ENCODE measurements at places on chromosomes 12 and 14. TPM values are rescaled to one million over a fixed set of nuclear protein-coding genes. Genes with fewer than 3 reads are reported as not detected.

DNA sequence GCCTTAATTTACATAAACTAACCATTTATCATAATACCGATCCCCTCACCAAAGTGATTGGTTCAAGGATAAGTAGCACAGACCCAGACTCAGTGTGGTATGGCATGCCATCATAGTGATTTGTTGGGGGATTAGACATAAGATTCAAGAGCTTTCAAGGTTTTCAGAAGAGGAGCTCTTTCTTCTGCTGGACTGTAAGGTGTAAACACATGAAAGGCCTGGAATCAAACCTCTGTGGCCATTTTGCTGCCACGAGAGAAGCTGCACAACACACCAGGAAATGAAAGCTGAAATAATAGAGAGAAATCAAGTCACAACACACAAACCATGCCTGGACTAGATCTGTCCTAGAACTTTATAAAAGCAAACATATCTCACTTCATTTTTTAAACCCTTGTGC is 30.8 kb downstream of the BTG1 start:
- DNase-seq: no peak

Gene CABP1
- total RNA-seq: 2.5 TPM

DNA sequence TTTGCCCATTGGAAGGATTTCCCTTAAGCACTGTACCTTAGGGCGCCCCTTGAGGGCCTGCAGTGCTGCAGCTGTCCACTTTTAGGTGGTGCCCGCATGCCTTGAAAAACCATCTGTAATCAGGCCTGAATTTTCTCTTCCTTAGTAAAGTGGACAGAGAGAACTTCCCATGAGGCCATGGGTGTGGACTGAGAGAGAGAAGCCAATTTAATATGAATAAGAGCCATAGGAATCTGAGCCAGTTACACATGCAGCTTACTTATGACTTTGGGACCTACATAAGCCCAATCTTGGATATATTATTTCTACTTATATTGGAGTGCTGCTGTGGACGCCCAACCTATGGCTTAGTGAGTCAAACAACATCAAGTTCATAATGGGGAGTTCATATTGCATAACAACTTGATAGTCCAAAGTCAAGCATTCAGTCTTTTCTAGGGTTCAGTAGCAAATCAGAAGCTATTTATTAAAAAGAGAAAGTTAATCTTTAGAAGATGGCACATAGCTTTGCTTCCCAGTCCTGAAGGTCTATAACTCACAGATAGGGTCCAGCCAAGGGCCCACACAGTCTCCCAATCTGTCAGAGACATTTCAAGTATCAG is 11.1 kb upstream of the ETV6 start:
- no peak for DNase-seq

Gene HOXC13
- not detected for total RNA-seq

DNA sequence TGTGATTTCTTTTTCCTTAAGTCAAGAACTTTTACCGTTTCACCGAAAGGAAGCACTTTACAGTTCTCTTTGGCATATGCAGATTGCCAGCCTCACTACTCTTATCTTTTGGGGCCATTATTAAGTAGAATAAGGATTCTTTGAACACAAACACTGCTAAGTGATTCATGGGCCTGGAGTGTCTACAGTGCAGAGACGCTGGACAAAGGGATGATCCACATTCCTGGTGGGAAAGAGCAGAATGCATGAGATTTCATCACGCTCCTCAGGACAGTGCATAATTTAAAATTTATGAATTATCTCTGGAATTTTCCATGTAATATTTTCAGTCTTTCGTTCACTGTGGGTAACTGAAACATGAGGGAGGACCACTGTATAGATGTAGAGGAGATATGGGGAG is 90.2 kb downstream of the TTLL5 start:
- DNase-seq: no peak

Gene CCDC175
- not detected for total RNA-seq

Gene KLHL33
- 0.68 TPM for total RNA-seq

DNA sequence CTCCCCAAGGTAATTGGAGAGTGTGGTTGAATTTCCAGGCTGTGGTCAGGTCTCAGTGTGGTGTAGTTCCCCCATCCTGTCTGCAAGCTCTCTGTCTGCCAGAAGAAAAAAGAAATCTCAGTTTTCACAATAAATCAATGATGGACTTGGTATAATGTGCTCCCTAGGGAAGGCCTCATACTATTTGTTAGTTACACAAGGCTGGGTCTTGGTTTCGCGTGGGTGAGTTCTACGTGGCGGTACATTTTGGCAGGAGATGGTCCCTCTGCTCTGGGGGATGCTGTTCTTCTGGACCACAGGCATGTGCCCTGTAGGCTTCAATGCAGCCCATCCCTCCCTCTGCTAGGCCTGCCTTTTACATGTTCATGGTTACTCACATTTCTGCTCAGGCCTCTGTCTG is 206.4 kb upstream of the PELI2 start:
- DNase-seq: no peak

DNA sequence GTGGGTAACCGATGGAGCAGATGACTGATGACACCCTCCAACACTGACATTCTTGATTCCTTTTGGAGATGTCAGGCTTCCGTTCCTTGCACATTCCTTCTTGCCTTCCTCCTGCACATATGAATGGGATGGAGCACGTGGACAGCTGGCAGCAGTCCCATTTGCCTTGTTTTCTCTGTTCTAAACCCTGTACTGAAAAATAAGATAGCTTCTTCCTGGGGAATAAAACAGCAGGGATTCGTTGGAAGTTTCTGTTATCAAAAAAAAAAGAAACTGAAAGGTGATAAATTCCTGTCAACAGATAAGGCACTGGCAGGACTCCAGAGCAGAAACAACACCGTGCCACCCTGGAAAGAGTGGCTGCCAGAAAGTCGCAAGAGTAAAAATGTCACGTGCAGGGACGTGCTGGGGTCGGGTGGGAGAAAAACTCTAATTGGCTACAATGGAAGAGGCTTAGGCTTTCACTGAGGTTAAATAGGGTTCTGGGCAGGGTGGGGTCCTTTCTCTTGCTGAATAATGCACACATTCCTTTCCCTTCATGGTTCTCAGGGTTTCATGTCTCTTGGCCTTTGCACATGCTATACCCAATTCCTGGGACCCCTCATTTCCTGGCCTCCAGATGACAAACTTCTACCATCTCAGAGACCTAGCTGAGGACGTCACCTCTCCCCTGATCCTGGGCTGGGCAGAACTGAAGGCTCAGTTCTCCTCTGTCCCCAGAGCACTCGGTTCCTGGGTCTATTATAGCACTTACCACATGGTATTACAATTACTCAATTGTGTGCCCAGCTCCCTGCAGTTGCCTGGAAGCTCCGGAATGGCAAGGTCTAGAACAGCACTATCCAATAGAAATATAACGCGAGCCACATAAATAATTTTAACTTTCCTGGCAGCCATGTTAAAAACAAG is 7.0 kb upstream of the NUAK1 start:
- peak; percentile 75 for DNase-seq

Gene NTN4
- 96.1 TPM for total RNA-seq

- DNase-seq: no peak
Measured at GRCh38 chr14:20485900-20486299, 16.7 kb downstream of the PNP start.

GRCh38 chr14:75147423-75148071 is 20.7 kb upstream of the NEK9 start:
- DNase-seq: peak; percentile 91

Gene PELI2
- 4.5 TPM for total RNA-seq

DNA sequence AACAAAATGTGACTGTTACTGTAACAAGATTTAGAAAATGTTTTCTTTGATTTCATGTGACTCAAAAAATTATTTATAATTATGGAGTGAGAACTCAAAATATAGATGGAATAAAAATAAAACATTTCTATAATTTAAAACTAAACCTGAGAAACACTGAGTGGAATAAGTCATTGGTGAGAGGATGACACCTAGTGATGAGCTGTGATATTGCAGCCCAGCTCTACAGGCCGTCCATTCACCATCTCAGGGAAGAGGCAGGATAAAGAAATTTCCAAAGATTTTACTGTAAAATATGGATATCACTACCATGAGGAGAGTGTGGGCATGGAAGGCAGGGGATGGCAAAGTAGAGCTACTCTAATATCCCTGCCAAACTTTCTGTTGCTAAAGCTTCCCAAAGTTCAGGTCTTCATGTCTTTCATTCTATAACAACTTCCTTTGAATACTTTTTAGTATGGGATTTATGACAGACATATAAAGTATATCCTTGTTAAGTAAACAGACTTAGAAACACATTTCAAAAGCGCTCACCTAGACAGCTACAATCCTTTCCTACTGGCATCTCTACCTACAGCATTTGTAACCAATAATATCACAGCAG is 308.0 kb downstream of the ITPR2 start:
- no peak for DNase-seq

Gene CLSTN3
- total RNA-seq: 10.8 TPM

GRCh38 chr14:88154926-88155325 is 150.0 kb downstream of the GPR65 start:
- no peak for DNase-seq

Gene RNASE9
- total RNA-seq: not detected

DNA sequence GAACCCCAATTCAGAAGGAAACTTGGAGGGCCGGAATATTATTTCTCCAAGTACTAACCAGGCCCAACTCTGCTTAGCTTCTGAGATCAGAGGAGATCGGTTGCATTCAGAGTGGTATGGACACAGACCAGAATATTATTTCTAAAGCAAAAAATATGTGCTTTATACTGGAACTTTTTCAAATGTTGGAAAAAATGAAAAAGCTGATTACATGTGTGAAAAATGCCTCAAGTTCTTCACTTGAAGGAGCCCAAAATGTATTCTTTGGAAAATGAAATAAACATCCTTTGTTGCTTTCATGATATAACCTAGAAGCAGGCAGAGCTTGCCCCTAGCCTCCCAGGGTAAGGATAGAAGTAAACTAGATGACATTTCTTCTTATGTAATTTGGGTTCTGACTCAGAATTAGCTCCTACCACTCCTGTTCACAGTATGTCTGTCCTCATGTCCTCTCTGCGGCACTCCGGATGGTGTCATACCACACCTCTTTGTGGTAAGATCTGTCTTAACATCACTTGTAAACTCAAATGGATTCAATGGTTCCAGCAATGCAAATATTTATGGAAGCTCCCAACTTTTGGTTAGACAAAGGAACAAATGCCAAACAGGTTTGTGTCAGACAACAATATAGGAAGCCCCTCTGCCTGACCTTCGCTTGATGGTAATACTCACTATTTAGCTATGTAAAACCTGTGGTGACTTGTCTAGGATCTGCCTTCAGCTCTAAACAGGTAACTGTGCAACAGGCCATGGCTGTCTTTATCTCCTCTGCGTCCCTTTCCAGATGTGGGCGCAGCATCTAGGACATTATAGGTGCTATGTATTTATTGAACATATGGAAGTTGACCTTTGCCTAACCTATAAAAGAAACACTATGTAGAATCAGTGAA is 178.5 kb downstream of the SSPN start:
- no peak for DNase-seq

- DNase-seq: no peak
Measured at GRCh38 chr14:37709419-37710195, 114.2 kb downstream of the TTC6 start.

DNA sequence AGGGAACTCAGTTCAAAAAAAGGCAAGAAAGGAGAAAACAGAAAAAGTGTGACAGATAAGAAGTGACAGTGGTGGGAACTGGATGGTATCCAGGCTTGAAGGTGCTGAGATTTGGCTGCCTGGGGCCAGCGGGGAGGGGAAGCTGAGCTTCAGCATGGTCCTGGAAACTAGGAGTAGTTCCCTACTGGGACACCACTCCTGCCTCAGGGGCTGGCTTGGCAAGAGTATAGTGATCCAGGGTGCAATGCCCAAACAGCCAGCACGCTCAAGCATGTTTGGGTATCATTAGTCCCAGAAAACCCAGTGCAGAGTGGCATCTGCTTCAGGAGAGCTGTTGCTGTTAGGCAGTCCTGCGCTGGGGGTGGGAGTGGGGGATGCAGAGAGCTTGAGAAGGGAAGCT is 49.5 kb upstream of the KTN1 start:
- DNase-seq: no peak

GRCh38 chr14:68397371-68397811 is 395.5 kb downstream of the ZFP36L1 start:
- DNase-seq: peak; percentile 65

DNA sequence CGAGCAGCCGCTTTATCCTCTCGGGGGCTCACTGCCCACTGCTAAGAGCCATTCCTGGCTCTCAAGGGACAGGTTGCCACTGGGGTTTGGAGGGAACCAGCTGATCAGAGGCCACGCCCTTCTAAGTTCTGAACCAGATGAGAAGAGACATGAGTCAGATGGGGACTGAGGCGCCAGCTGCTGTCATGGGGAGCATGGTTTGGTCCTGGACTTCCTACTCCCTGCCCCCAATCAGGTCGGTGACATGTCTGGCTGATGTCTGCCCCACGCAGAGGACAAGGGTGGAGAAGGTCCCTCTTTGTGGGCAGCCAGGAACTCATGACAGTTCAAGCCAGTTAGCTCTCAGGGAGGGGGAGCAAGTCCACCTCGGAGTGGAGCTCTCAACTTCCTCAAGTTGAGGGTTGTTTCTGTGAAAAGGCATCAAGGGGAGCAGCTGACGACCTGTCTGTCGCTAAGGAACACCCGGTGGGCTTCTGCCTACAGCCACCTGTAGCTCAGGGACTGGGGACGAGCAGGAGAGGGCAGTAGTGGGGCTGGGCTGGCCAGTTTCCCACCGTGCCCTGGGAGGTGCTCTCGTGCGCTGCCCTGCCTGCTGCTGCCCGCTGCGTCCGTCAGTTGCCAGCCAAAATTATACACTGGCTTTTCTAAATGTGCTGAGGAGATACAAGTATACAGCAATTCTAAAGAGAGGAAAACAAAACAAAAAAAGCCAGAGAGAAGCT is 20.5 kb downstream of the PSMC1 start:
- DNase-seq: no peak

Gene NGB
- total RNA-seq: not detected

Gene STAC3
- total RNA-seq: 0.91 TPM

DNA sequence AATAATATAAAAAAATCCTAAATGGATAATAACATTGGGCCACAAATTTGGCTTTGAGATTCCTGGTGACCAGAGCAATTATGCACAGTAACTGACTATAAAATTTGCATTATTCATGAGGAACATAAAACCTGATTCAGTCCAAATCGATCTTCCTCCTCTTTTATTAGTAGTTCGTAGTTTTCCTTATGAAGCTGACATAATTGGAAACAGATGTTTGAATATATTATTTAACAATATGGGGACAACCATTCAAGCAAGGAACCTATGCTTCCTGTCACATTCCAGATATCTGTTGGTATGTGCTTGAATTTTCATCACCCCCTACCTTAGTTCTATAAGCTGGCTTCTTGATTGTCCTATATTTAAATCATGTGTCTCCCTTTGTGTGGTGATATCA is 34.9 kb downstream of the CCDC175 start:
- no peak for DNase-seq

- DNase-seq: no peak
Measured at GRCh38 chr12:126761420-126761819, 1505.5 kb upstream of the TMEM132C start.

- DNase-seq: no peak
Measured at GRCh38 chr12:42422785-42423184, 96.8 kb downstream of the PPHLN1 start.
